Upper lobe of right lung (tissue), 1 donor: ENCODE measurements at places on chromosomes 4 and X. TPM values are rescaled to one million over a fixed set of nuclear protein-coding genes. Genes with fewer than 3 reads are reported as not detected.

DNA sequence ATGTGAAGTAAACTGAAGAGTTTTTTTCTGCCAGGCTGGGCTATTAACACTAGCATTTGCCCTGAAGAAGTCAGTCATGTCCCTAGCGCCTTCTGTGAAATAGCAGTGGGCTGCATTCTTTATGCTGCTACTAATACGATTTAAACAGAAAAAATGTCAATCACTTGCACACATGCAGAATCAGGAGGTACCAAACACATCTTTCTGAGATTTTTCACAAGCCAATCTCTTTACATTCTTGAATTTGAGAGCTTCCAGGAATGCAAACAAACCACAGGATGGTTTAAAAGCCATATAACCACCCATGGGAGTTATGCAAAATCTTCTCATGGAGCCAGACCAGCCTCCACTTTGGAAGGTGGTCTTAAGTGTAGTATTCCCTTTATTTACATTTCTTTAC is 220.1 kb downstream of the IQCM start:
- DNase-seq: no peak

DNA sequence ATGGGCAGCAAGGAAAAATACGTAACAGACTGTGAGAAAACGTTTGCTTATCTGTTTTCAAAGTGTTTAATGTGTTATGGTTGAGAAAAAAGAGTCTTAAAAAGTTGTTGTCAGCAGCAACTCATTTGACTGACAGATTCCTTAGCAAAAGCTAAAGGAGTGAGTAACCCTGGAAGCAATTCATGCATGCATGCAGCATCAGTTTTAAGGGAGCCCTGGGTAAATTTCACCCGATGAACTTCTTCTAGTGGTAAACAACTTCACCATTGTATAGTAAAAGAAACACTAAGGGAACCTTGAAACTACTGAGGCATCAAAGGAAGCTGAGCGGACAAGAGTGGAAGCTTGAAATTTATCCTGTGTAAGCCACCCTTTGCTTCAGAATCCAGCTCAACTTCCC is 583.2 kb upstream of the INTU start:
- DNase-seq: no peak

GRCh38 chr4:108107101-108107500 is 61.6 kb downstream of the LEF1 start:
- DNase-seq: no peak

- DNase-seq: peak; percentile 83
Measured at GRCh38 chrX:70433848-70434351, 10.7 kb upstream of the DLG3 start.

DNA sequence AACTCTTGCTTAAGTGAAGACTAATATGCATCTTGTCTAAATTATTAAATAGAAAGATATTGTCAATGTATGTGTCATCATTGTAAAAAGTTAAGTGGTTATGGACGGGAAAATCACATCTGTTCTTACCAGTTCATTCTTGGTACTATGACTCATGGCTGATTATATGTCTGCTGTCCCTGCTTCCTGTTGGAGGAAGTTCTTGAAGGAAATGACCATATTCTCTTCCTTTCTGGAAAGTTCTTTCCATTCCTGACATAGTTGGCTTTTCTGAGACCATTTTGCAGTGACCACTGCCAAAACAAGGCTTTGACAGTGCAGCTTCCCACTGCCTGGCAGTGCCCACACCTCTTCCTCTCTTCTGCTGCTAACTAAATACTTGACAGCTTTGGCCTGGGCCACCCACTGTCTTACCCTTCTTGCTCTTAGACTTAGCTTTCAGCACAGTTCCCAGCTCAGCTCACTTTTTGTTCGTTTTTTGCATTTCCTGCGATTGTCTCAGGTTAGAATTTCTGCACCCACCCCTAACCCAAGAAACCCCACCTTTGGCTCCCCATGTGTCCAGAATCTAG is 13.2 kb upstream of the CLDN24 start:
- peak; percentile 30 for DNase-seq

CXorf51A gene
- not detected for total RNA-seq

DNA sequence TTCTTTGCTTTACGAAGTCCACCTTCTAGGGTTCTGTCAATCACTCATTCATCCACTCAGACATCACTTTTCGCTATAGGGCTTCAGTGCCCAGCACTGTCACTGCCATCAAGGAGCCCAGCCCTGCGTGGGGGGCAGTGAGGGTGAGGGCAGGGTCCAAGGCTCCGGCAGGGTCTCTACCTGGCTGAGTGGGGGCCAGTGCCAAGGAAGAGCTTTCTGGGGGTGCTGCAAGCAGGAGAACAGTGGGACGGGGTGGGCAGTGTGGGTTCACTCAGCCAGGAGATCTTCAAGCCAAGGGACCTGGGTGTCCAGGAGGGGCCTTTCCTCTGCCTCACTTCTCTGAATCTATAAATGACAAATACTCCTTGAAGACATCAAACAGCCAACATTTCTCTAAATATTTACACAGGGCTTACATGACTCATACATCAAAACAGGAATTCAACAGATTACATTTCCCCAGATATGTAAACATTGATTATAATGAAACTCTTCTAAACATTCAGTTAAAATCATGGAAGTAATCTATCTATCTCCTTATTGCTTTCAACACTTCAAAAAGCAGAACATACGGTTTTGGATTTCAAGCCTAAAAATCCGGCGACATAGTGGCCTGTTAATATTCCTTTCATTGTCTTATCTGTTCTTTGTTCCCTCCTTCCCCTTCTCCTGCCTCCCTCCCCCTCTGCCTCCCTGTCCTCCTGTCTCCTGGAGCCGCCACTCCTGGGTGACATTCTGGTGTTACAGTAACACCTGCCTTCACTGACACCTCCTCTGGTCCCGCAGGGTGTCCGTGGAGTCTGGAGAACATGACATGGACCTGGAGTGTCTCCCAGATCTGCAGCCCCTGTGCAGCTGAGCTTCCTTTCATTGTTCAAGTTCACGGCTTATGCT is 94.4 kb upstream of the ADRA2C start:
- DNase-seq: peak; percentile 13

GRCh38 chr4:13547485-13548041 is 3.3 kb upstream of the NKX3-2 start:
- DNase-seq: no peak

GRCh38 chrX:25600776-25601175 is 537.4 kb upstream of the MAGEB18 start:
- DNase-seq: no peak

DNA sequence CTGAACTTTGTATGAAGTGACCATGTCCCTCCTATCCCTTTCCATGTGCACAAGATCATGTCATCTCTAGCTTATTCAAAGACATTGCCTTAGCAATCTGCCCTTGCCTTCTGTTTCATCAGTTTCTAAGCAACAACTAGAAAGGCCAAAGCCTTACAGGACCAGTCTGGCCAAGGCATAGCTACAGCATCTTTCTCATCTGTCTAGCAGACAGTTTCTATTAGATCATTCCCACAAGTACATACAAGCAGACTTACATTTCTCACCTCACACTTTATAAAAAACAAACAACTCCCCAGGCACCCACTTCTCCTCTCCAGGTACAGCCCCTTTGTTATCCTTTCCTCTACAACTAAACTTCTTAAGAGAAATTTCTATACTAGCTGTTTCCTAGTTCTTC is 188.7 kb upstream of the AADAT start:
- DNase-seq: no peak

DNA sequence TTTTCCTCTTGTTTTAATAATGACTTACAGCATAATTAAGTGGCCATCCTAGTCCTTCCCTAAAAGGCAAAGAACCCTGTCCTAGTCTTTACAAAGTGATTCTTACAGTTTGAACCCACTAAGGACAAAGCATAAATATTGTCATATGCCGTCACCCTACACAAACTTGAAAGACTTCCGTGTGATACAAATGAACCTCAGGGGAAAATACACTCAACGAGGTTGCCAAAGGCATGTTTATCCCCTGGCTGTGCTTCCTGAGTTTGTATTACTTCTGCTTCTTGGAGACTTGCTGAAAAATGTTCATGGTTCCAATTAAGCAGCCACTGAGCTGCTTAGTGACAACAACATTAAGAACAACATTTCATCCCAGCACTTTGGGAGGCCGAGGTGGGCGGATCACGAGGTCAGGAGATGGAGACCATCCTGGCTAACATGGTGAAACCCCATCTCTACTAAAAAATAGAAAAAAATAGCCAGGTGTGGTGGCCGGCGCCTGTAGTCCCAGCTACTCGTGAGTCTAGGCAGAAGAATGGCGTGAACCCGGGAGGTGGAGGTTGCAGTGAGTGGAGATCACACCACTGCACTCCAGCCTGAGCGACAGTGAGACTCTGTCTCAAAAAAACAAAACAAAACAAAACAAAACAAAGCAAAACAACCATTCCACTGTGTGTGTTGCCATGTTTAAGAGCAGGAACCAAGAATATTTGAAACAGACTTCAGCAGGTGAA is 16.2 kb downstream of the RASSF6 start:
- DNase-seq: no peak

GRCh38 chr4:105106426-105106825 is 40.2 kb upstream of the TET2 start:
- DNase-seq: no peak

- no peak for DNase-seq
Measured at GRCh38 chr4:156738766-156739165, 232.8 kb downstream of the PDGFC start.
